NAMALWA (cell line): ENCODE measurements at places on chromosomes 11 and 22.

GRCh38 chr11:67409261-67409666 is 5.4 kb downstream of the TBC1D10C start:
- peak; percentile 92 for DNase-seq

- peak; percentile 73 for DNase-seq
These were observed 70.8 kb upstream of the NARS2 start for GRCh38 chr11:78645226-78646202.

DNA sequence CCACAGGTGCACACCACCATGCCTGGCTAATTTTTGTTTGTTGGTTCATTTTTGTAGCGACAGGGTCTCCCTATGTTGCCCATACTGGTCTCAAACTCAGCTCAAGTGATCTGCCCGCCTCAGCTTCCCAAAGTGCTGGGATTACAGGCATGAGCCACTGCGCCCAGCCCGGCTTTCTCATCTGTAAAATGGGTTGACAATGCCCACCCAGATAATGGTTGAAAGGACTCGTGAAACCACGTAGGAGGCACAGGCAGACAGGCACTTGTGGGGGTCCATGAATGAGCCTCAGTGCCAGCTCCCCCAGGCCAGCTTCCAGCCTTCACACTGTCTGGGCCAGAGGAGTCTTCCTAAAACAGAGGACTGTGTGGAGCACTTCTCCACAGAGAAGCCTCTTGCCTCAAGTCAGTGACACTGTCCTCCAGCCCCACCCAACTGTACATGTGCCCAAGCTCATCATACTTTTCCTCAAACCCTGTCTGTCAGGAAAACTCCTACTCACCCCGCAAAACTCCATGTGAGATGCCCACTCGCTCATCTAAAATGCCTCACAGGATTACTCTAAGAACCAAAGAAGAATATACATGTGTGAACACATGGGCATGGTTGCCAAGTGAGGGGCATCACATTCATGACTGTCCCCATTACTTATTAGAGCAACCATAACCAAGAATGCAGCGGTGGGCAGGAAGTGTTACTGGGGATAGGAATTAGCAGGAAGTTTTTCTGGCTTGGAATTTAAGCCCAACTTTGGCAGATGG is 32.1 kb upstream of the WNT7B start:
- DNase-seq: no peak

GRCh38 chr11:73466643-73467042 is 90.4 kb downstream of the RELT start:
- no peak for DNase-seq

- DNase-seq: no peak
These were observed 148.6 kb downstream of the LDLRAD3 start for GRCh38 chr11:36092314-36093030.

DNA sequence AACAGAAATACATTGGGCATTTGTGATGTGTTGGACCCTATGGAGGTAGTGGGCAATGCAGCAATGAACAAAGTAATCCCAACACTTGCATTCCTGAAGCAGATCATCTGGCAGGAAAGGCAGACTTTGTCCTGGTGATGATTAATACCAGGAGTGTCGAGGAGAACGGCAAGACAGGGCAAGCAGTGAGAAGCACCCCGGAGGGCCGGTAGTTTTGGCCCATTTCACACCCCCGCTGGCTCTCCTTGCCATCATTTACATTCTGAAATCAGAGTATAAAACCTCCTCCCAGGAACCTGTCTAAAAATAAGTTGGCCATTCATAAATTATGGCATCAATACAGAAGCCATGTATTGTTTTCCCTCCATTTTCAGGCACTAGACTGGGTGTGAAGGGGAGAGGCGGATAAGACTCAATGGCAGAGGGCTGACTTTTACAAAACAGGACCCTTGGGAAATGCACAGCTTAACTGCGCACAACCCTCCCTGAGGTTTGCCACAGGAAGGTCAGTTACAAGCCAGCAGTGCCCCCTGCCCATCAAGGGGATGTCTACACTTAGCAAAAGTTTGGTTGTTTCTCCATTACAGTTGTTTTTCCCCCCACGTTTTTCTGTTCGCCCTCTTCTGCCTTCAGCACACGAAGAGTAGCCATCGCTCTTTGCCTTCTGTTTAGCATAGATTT is 55.6 kb downstream of the OPCML start:
- DNase-seq: no peak

DNA sequence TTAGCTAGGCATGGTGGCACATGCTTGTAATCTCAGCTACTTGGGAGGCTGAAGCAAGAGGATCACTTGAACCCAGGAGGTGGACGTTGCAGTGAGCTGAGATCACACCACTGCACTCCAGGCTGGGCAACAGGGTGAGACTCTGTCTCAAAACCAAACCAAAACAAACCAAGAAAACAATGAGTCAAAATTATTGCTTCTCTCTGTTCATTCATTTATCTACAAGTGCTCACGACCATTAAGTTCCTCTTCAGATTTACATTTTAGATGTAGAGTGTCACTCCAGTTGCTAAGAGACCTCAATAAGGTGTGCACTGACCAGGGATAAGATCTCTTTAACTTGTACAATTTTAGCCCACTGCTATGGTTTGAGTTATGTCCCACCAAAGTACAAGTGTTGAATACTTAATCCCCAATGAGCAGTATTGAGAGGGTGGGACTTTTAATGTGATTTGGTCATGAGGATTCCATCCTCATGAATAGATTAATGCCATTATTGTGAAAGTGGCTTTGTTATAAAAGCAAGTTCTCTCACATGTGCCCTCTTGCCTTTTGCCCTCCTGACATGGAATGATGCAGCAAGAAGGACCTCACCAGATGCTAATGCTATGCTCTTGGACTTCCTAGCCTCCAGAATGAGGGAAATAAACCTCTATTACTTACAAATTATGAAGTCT is 7.8 kb downstream of the HNRNPUL2 start:
- DNase-seq: no peak

DNA sequence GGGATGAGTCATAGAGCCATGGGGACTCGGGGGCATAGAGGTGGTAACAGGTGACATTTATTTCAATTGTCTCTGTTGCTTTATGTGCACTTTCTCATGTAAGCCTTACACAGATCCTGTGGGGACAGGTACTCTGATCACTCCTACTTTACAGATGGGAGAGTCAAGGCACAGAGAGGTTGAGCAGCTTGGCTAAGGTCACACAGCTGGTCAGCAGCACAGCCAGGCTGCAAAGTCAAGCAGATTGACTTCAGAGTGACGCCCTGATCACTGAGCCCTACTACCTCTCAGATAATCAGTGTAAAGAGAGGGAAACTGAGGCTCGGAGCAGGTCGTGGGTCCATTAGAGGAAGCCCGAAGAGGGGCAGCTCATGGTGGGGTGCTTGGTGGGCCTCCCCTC is 3.5 kb downstream of the TMPRSS6 start:
- DNase-seq: no peak

GRCh38 chr22:47588578-47588960 is 826.1 kb downstream of the TBC1D22A start:
- DNase-seq: no peak

GRCh38 chr11:45949992-45950407 is 27.5 kb downstream of the LARGE2 start:
- DNase-seq: no peak

- DNase-seq: no peak
These were observed 11.5 kb upstream of the RPS3 start for GRCh38 chr11:75387736-75388294.

DNA sequence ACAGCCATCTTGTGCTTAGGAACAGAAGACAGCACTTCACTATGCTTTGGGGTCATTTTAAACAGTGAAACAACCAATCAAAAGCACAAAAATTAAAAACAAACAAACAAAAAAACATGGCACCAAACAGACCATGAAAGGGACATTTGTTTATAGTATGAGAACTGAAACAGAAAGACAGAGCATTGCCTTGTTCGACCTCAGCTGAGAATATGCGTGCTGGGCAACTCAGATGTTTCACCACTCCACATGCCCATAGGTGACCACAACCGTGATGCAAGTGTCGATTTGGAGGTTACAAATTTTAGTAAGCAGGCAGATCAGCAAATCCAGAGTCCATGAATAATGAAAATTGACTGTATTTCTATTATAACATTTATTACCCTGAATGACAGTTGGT is 30.0 kb downstream of the NNMT start:
- no peak for DNase-seq

DNA sequence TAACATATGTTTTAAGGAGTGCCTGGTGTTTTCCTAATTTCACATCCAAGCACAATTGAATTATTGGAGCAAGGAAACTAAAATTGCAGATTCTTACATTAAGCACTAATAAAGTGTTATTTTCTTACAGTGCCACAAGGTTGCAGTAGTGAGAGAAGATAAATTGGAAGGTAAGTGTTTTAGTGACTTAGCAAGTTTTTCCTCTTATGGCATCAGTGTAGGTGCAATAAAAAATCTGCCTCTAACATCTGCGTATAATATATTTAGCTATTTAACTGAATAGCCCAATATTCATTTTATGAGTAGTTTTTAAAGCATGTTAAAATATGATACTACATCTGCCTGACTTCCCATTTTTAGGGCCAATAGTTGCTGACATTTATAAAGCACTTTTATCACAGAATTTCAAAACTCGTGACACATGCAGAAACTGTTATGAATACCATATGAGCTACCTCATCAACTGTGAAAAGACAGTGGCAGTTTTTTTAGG is 19.0 kb downstream of the POLD3 start:
- peak; percentile 50 for DNase-seq

DNA sequence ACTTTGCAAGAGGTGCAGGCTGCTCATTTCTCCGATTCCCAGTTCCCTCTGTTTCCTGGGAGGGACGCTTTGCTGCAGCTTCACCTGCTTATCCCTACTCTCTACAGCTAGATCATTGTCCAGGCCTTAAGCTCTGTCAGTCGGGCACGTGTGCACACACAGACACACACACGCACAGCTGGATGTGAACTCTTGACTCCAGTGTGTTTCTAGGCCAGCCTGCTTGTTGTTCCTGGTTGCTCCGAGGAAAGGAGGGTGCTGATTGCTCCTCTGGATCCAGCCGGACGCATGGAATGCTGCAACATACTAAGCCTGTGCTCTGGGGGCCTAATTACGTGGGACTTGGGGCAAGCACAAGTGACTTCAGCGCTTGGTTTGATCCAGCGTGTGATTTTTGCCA is 19.7 kb downstream of the ZNRF3 start:
- DNase-seq: no peak

DNA sequence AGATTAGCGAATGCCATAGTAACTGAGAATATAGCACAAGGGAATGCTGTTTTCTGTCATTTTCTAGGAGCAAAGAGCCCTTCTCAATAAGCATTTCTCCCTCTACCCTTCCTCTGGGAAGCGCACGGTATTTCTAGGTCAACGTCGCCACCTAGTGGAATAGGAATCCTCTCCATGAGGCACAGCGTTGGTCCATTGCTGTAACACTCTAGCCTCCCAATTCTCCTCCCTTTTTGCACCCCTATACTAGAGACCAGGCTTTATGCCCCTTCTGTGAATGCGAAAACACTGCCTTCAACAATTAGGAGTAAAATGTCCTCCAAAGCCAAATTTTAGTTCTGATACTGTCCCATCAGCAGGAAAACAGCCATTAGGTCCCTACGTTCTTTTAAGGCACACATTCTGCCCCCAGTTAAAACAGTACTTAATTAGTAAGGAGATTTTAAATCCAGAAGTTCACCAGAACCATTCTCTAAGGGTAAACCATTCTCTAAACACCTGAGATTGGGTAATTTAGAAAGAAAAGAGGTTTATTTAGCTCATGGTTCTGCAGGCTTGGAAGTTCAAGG is 12.8 kb upstream of the HYLS1 start:
- peak; percentile 67 for DNase-seq

DNA sequence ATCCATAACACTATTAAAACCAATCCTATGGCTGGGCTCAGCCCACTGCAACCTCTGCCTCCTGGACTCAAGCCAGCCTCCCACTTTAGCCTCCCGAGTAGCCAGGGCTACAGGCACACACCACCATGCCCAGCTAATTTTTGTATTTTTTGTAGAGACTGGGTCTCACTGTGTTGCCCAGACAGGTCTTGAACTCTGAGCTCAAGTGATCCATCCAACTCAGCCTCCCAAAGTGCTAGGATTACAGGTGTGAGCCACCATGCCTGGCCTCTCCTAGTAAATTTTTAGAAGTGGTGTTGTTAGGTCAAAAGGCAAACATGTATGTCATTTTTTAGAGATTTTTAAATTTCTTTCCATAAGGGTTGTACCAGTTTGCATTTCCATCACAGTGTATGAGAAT is 14.2 kb downstream of the F2 start:
- no peak for DNase-seq

DNA sequence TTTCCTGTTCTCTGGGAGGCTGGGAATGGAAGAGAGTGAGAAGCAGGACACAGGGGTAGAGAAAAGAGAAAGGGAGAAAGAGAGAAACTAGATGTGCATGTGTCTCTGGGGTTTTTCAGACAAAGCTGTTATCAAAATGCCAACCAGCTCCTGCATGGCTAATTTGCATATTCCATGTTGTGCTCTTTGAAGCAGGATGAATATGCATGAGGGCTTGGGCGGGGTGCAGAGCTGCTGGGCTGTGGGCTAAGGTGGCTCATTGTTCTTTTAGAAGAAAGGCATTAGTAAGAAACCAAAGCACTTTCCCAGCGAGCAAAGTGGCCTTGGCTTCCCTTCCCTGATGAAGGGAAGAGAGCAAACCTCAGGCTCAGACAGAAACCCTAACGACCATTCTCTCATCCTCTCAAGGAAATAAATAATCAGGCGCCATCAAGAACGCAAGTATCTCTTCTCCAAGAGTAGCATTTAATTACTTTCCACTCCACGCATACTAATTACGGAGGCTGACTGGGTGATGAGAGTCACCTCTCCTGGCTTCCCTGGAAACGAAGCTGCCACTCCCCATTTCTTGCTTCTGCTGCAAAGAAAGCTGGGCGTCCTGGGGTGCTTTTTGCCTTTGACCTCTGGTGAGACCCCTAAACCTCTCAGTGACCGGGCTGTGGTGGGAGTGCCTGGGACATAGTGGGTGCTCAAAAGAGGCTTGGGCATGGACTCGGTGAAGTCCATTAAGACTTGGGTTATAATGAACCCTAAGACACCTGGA is 54.2 kb downstream of the FEZ1 start:
- DNase-seq: peak; percentile 27

GRCh38 chr11:34907934-34908593 is 8.1 kb downstream of the APIP start:
- no peak for DNase-seq

DNA sequence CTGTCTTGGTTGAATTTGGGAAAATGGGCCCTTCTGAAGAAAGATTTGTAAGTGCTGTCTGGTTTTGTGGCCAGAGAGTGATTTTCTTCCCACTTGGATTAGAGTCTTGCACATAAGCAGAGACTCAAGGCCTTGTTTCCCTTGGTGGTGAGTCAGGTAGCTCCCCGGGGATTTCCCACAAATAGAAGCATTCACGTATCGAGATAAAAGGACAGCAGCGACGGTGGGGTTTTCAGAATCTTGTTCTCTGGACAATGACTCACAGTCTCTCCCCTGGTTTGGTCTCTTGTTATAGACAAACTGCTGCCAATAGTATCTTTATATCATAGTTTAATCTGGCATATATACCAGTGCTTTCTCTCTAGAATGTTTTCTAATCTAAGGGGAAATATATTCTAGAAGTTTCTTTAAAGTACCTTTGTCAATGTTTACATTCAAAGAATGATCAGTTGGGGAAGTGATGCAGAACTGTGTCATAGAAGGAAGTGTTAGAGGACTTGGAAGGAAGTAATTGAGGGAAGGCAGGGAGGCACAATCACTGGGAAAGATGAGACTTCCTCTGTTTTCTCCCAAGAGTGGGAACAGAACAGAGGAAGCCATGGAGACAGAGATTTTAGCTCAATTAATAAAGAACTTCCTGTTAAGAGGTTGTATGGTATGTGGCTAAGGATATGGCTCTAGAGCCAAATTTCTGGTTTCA is 18.1 kb downstream of the POLA2 start:
- no peak for DNase-seq

GRCh38 chr11:108592591-108593213 is 866 bp downstream of the EXPH5 start:
- no peak for DNase-seq

- no peak for DNase-seq
These were observed 101.0 kb downstream of the BRD1 start for GRCh38 chr22:49726701-49727101.
